ENCODE measurements at places on chromosomes 7 and 10. TPM values are rescaled to one million over a fixed set of nuclear protein-coding genes. Genes with fewer than 3 reads are reported as not detected.

Gene DYNC1I1
- 0.43 TPM for total RNA-seq

Gene NUTM2B
- 0.32 TPM for total RNA-seq

Gene ENKUR
- total RNA-seq = under 0.01 TPM

Gene HOXA2
- 0.64 TPM for total RNA-seq

Gene SH2B2
- total RNA-seq = 0.97 TPM

Gene ELFN1
- 1.6 TPM for total RNA-seq

Gene RBP4
- total RNA-seq = not detected

Gene RSPH10B
- not detected for total RNA-seq

Gene DNAJC2
- total RNA-seq = 17.7 TPM

GRCh38 chr10:61998937-61999336 lies 97.4 kb downstream of the ARID5B start:
- DNase-seq = no peak

GRCh38 chr7:73833251-73833919 lies 2.6 kb downstream of the CLDN4 start:
- no peak for DNase-seq

- DNase-seq = peak; percentile 74
These were observed 233.8 kb downstream of the C7orf25 start for GRCh38 chr7:42677751-42678699.

DNA sequence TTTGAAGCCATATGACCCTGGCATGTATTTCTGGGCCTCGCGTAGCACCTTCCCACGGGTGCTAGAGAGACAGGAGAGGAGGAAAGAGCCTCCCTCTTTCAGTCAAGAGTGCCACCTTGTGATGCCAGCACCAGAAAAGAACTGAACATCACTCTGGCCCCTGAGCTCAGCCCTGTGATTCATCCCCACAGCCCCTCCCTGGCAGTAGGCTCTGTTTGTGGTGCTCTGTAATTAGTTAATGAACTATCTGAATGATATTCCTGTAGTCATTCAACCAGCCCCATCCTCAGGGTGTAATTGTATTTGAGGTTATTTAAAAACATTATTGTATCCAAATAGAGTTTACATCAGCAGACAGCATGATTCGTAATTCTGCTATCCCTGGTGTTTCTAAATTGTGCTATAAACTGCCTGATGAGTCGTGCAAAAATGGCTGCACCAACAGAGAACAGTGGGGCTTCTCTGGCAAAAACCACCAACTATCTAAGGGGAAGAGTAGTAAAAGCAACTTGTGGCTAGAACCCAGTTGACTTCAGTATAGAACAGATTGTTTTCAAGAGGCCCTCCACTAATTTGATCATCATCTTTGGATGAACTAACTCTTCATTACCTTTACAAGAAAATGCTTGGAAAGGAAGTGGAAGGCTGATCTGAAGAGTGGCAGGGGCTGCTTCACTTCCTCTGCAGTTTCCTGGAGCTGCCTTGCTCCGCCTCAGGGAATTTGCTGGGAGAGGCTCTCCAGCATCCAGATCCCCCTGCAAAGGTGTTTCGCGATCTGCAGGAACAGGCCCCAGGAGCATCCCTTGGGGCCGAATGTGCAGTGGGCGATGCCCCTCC lies 23.7 kb upstream of the TIAL1 start:
- DNase-seq = no peak

- DNase-seq = peak; percentile 37
These were observed 628.7 kb downstream of the TYW1 start for GRCh38 chr7:67625257-67625737.

DNA sequence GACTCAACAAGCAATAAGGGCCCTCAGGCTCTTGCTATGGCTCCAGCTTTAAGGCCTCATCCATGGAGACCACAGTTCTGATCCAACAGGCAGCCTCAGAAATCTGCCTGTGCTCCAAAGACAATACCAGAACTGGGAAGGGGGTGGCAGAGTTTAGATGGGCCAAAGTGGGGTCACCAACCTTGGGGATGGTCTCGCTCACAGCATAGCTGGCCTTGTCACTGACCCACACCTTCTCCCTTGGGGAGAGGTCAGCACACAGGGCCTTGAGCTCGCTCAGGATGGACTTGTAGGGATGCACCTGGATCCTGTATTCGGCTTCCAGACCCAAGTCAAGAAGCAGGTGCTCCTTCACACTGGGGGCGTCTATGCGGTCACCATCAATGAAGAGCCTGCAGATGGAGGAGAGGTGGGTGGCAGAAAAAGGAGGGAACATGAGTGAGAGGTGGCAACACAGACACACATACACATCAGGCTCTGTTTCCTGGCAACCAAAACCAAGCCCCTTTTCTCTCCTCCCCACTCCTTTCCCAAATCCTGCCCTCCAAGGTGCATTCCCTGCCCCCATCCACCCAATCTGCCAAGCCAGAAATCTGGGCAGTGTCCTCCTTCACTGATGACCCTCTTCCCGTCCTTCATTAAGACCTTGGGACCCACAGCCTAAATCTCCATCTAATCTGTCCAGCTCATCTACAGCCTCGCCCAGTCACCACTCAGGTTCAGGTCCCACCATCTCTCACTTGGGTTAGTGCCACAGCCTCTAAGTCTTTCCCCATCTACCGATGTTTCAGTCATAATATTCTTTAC lies 40.9 kb downstream of the XPNPEP1 start:
- no peak for DNase-seq

DNA sequence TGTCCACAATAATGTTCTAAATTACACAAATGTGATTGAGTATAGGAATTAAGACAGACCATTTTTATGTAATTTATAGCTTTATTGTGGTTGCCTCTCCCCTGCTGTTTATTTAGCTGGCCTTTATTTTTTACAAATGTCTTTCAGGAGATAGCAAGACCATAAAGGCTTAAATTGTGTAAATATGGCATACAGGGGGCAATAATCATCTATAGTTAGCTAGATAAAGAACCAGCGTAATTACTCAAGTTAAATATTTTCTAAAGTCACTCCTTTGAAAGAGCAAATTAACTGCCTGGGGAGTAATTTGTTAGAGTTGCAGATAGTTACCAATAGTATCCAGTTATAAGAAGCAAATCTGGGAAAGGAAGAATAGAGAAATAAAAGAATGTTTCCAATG lies at the start of gene MALRD1:
TSS of gene MALRD1 (plus strand) at position 313 of the 400 bp plus-strand sequence. CDS start 138 bp downstream, outside the sequence.
- no peak for DNase-seq

DNA sequence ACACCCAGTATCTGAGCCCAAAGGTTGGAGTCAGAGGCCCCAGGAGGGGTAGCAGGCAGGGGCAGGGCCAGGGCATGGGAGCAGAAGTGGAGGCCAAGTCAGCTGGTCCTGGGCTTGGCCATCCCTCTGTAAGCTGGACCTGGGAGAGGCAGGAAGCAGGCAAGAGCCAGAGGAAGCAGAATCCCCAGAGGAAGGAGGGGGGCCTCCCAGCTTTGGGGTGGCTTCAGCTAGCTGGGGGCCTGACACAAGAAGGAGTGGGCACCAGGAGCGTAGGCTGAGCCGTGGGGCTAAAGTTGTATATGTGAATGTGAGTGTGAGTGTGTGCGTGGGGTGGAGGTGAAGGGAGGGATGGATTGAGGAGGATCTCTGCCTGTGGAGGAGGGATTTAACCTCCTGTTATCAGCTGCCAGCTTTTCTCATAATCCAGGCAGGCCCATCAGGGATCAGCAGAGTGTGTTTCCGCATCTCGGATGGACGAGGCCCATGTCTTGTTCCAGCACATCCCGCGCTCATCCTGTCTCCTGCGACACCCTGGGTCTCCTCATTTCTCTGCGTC lies 54.0 kb downstream of the NEURL1 start:
- DNase-seq = no peak

DNA sequence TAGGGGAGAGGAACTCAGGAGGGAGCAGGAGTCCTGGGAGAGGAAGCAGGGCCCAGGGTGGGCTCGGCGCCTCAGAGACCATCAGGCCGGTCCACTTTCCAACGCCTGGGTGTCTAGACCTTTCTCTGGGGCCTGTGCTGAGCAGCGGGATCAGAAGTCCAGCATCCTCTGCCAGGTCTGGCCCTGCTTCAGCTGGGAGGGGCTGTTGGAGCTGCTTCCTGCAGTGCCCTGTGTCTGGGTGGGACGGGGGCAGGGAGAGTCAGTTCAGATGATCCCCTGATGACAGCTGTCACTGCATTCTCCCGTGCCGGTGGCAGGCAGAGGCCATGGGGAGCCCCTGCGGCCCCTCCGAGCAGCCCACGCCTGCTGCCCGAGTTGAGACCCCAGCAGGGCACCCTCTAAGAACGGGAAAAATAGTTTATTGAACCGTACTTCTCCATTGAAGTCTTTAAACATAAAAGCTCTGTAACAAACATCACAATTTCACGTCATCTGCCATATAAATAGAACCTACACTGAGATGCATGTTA lies 23.3 kb downstream of the AP5Z1 start:
- no peak for DNase-seq

- DNase-seq = no peak
These were observed 8.2 kb upstream of the FAM3C start for GRCh38 chr7:121404348-121404747.

GRCh38 chr10:4057021-4057420 lies 272.0 kb upstream of the KLF6 start:
- no peak for DNase-seq

DNA sequence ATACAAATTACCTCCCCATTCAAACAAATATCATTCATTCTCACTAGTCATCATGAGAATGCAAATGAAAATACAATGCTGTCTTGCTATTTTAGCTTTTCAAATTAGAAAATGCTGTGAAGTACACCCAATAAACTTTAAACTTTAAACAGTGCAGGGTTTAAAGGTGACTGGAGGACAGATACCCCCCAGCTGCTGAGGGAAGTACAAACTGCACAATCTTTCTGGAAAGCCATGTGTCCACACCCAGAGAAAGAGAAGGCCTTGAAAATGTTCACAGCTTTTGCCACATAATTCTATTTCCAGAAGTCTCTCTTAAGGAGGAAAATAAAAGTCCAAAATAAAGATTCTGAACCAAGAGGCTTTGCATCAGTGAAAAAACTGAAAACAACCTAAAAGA lies 56.5 kb downstream of the PIK3AP1 start:
- no peak for DNase-seq

GRCh38 chr7:69211739-69212138 lies 386.5 kb upstream of the AUTS2 start:
- no peak for DNase-seq

DNA sequence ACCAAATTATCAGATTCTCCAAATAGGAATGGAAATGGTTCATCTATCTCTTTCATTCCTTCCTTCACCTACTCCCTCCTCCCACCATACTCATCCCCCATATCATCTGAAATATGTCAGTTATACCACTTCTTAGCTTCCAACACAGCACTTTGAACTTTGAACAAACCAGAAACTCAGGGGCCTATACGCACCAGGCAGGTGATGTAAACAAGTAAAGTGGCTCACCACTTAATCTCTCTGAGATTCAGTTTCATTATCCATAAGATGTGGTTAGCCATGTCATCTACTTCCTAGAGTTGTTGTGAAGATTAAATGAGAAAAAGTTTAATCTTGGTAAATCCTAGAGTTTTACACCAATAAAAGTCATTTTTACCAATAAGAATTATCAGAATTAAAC lies 65.9 kb upstream of the LRRN3 start:
- no peak for DNase-seq

- no peak for DNase-seq
These were observed 44.0 kb upstream of the VDAC2 start for GRCh38 chr10:75166623-75166972.

DNA sequence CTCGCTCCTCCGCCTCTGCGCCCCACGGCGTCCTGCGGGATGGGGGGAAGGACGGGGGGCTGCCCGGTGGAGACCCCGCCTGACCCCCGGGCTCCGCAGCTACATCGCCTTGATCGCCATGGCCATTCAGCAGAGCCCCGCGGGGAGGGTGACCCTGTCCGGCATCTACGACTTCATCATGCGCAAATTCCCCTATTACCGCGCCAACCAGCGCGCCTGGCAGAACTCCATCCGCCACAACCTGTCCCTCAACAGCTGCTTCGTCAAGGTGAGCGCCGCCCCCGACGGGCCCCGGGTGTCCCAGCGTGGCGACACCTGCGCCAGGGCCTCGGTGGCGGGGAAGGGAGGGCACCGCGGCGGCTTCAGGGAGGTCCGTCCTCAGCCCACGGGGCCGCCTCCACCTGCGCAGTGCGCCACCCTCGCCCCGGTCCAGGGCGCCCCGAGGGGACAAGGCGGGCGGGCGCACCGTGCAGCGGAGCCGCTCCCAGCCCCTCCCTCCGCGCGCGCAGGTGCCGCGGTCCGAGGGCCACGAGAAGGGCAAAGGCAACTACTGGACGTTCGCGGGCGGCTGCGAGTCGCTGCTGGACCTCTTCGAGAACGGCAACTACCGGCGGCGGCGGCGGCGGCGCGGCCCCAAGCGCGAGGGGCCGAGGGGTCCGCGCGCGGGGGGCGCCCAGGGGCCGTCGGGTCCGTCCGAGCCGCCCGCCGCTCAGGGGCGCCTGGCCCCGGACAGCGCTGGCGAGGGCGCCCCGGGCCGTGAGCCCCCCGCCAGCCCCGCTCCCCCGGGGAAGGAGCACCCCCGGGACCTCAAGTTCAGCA lies 793 bp downstream of the FOXL3 start:
- DNase-seq = no peak

DNA sequence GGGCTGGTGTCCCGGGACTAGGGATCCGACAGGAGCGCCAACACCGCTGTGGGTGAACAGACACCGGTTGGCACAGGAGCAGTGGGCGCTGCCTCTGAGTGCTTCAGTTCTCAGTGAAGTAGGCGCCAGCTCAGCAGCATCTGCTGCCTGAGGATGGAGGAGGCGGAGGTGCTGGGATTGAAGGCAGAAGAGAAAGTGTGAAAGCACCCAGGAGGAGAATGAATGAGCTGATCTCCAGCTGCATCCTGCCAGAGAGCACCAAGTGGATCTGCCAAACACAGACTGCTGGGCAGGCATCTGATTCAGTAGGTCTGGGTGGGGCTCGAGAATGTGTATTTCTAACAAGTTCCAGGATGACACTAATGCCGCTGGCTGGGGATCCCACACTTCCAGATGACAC lies 74.5 kb downstream of the LANCL2 start:
- peak; percentile 27 for DNase-seq

DNA sequence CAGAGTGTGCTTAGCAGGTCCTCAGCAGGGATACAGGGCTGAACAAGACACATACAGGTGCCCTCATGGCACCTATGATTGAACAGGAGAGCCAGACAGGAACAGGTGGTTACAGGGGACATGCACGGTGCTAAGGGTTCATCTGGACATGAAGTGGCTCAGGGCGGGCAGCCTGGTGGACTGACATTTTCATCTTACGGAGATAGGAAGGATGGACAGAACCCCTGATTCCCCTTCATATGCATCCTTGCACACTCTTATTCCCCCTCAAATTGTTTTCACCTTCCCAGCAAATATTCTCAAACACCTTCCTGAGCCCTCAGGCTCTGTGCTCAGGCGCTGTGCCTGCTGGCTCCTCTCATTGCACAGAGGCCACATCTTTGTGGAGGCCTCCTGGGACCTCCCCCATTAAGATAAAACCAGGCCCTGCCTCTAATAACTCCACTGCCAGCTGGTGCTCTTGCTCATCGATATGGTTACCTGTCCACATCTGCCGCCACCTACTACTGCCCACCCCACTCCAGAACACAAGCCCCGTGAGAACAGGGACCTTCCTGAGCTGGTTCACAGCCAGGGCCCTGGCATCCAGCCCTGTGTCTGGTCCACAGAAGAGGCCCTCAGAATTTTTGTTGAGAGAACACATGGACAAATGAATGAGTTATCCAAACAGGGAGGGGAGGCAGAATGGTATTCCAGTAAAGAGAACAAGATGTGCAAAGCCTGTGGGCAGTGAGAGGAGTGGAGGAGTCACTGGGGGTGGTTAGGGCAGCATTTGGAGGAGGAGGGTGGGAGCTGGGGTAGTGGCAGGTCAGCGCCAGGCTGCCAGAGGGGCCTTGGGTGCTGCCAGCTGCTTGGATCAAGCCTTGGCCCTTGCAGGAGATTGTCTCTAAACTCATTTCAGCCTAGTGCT lies 68.9 kb upstream of the AQP1 start:
- no peak for DNase-seq

- peak; percentile 68 for DNase-seq
These were observed 69.4 kb upstream of the HECTD2 start for GRCh38 chr10:91340613-91341362.

- DNase-seq = peak; percentile 60
These were observed 16.4 kb downstream of the ARL4A start for GRCh38 chr7:12703881-12704280.
